ENCODE measurements at places on chromosomes 1 and 21. TPM values are rescaled to one million over a fixed set of nuclear protein-coding genes. Genes with fewer than 3 reads are reported as not detected.
A peak's percentile ranks its signal among the peaks of the same experiment; 100 is the strongest.

DNA sequence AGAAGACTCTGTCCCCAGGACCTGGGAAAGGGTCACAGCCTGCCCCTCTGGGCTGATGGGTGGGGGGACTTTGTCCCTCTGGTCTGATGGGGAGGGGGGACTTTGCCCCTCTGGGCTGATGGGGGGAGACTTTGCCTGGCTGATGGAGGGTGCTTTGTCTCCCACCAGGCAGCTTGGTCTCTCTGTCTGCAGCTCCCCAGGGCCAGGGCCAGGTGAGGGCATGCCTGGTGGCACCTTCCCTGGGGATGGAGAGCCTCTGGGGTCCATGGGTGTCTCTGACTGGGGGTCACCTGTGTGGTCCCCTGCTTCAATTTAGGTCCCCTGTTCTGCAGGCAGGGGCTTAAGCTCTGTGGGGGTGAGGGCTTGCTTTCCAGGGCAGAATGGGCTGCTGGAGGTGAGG, 23.5 kb upstream of the TTC34 start:
- no peak for DNase-seq

The CA6 gene
- total RNA-seq = not detected

GRCh38 chr1:247102381-247102780, 1.8 kb downstream of the ZNF669 start:
- DNase-seq = peak; percentile 20

The LRRN2 gene
- total RNA-seq = 0.02 TPM

GRCh38 chr1:72000809-72001208, 281.5 kb downstream of the NEGR1 start:
- DNase-seq = no peak

The ERG gene
- total RNA-seq = not detected

- no peak for DNase-seq
Measured at GRCh38 chr1:5448486-5448885, 543.7 kb downstream of the NPHP4 start.

The PRAMEF18 gene
- total RNA-seq = not detected

GRCh38 chr1:10074059-10074851, 41.5 kb downstream of the UBE4B start:
- peak; percentile 97 for DNase-seq

GRCh38 chr1:177923441-177923840, 46.4 kb downstream of the SEC16B start:
- DNase-seq = no peak

DNA sequence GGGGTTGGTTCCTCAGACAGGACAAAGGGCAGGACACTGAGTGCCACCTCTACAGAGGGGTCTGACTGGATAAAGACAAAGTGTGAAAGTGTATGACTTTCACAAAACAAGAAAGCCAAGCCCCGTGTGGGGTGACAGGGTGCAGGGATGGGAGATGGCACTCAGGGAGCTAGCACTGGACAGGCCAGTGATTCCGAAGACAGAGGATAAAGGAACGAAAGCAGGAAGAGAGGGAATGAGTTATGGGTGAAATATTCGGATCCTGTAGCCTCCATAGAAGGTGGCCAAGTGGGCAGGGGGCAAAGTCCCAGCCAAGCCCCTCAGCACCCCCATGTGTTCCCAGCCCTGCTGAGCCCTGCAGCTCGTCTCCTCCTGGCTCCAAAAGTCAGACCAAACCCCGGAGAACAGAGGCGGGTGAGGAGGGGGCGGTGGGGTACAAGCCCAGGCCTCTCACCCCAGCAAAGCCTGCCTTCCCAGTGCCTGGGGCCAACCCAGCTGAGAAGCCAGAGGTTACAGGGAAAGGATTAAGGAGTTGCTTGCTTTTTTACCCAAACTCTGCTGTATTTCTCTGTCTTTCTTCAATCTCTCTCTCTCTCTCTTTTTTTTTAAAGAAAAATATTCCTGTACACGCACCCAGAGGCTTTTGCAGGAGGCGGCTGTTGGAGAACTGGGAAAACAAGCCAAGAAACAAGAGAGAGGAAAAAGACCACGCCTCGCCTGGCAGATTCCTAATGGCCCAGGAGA, 14.0 kb upstream of the WASF2 start:
- DNase-seq = no peak

- peak; percentile 26 for DNase-seq
Measured at GRCh38 chr1:236167154-236167553, 24.8 kb downstream of the GPR137B start.

- no peak for DNase-seq
Measured at GRCh38 chr1:19734056-19734455, 65.7 kb downstream of the TMCO4 start.

The FMO3 gene
- total RNA-seq = 0.10 TPM

- DNase-seq = no peak
Measured at GRCh38 chr1:151733126-151733525, 11.8 kb downstream of the RIIAD1 start.

- DNase-seq = no peak
Measured at GRCh38 chr1:30171537-30172298, 551.7 kb downstream of the MATN1 start.

DNA sequence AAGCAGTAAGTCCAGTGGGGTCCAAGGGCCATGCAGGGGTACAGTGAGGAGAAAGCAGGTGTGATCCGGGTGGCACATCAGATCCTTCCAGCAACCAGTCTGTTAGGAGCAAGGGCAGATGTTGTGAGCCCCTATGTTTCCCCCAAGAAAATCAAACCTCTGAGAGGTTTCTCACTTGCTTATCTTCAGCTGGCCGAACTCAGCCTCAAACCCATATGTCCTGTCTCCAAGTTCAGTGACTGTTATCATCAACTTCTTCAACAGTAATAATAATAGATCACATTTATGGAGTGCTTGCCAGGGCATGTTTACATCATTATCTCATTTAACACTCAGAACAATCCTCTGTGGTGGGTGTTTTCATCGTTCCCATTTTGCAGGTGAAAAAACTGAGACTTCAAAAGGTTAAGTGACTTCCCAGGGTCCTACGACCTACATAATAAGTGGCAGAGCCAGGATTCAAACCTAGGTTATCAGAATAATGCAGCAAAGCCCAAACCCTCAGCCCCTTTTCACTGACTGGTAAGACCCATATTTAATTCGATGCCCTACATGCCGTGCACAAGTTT, 3.3 kb downstream of the CAPN2 start:
- no peak for DNase-seq

- DNase-seq = peak; percentile 99
Measured at GRCh38 chr21:32463889-32464300, 51.4 kb downstream of the EVA1C start.
